Activated T-helper 1 cell treated with Interleukin-2 at 50 U/mL for 16 hours (primary cell): ENCODE measurements at places on chromosomes 2 and 18.

GRCh38 chr18:499776-500631 is 497 bp downstream of the COLEC12 start:
- no peak for DNase-seq

GRCh38 chr2:65549257-65549627 is 116.8 kb upstream of the SPRED2 start:
- DNase-seq = no peak

GRCh38 chr2:39642051-39642718 is 23.5 kb upstream of the TMEM178A start:
- DNase-seq = no peak

DNA sequence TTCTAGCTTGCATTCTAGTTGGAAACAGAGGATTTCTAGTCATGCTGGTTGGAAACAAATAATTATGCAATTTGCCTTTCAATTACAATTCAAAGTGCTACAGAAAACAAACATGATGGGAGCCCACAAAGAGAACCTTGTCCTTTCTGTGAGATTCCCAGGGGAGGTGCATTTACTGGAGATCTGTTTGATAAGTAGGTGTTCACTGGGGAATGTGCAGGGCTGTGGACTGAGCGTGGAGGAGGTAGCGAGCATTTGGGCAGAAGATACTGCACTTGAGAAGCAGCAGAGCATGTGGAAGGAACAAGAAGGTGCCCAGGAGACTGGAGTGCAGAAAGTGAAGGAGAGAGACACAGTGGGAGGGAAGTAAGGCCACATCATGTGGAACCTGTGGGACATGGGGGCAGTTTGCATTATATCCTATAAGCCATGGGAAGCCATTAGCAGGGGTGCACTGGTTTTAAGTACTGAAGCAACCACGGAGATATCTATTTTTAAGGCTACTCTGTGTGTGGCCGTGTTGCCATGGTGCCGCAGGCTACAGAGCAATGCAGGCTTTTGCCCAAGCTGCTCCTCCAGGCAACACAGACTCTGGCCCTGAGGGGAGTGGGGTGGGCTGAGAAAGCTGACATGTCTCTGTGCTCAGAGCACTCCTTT is 154.0 kb downstream of the ANTXR1 start:
- DNase-seq = no peak

DNA sequence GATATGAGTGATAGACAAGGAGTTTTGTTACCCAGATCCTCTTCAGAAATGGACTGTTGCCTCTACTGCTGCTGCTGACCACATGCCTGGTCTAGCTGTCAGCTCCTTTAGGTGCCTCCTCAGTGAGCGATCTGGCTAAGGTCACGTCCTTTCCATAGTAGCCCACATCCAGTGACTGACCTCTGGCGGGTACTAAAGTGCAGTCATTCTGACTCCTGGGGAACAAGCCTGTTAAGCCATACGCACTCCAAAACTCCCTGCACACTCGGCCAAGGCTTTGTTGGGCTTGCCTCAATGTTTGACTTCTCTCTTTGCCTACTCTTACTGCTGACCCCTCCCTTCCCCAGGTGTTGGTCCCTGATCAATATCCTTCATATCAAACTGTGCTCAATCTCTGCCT is 685.2 kb downstream of the IRS1 start:
- DNase-seq = no peak

DNA sequence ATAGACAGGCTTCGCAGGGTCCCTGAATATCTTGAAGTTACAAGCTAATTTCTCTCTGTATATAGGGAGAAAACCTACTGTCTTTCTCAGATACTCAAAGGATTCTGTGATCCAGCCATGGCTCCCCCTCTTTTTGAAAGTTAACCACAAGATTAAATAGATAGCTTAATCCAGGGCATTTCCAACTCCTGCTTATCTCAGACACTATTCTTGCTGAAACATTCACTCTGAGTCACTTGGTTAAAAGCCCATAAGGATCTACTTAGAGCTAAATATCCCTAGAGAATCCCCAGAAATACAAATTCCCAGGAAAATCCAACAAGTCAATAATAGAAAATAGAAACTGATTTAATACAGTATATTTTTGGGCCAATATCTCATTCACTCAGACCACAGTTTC is 179.1 kb upstream of the LYPD1 start:
- DNase-seq = no peak

DNA sequence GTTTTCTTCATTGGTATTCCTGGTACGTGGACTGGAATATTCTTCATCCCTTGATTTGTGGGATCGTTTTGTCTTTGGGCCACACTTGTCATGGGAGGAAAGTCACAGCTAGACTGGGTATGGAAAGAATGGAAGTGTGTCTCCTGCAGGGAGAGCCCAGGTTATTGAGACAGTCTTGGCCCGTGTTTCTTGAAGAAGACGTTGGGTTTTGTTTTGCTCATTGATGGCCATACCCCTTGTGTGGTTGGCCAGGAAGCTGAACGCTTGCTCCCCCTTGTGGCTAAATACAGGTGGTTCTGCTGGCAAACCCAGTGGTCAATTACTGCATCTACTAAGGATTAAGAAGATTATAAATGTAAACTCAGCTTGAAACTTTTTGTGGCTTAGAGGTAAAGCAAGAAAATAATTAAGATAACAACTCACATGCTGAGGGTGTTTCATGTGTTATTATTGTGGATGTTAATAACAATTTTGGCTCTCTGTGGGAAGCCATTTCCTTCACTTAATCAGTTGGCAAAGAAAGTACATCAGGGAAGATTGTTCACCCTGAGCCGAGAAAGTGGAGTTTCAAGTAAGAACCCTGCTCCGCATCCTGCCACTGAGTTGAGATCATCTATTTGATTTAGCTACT is 91.8 kb downstream of the NEDD4L start:
- DNase-seq = no peak

- no peak for DNase-seq
Measured at GRCh38 chr2:23606968-23607367, 222.0 kb downstream of the KLHL29 start.

GRCh38 chr2:28162564-28162963 is 230.1 kb upstream of the FOSL2 start:
- DNase-seq = no peak

- no peak for DNase-seq
Measured at GRCh38 chr2:28428486-28428885, 35.8 kb downstream of the FOSL2 start.

- no peak for DNase-seq
Measured at GRCh38 chr18:11019295-11020105, 129.9 kb downstream of the PIEZO2 start.

DNA sequence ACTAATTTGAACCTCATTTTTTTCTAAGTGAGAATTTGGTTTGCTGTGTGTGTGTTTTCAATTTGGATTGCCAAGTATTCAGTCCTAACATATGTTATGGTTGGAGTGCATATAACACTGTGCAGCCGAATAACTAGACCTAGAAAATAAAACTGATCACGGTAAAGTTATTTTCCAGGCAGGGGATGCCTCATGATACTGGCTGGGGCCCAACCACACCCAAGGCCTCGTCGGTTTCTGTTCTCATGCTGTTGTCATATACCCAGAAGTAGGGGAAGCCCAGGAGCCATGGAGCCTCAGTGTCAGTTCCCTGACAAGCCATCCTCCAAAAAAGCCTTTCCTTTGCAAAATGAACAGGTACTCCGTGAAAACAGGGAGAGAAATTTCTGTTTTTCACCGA is 160.2 kb downstream of the GBX2 start:
- no peak for DNase-seq

GRCh38 chr2:224389317-224389716 is 12.6 kb downstream of the FAM124B start:
- DNase-seq = no peak

DNA sequence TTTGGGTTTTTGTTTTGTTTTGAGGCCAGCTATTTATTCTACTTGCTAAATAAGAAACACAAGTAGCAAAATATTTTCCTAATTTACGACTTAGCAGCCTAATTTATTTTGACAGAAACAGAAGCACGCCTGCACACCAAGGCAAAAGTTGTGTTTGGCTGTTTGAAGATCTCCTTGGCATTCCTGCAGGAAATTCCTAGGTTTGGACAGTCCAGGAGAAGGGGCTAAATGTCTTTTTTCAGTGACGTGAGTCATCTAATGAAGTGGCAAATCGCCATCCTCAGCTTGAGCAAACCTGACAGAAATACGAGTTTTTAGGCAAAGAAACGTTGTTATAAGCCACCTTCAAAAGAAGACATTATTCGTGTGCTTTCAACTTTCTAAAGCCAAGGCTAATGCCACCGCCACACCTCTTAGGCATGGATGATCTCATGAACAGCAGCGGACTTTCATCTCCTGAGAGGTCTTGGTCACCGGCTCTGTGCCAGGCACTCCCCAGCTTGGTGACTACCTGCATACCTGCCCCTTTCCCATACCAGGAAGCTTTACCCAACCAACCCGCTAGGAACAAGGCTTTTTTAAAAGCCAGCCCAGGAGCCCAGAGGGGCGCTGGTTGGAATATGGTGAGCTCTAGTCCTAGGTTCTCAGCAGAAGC is 30.9 kb downstream of the STK39 start:
- DNase-seq = no peak

GRCh38 chr2:62467100-62467474 is 38.9 kb downstream of the TMEM17 start:
- DNase-seq = no peak

- no peak for DNase-seq
Measured at GRCh38 chr2:102310964-102311640, at the start of gene IL1RL1. IL1RL1 (plus strand) TSS chr2:102311563; CDS start chr2:102338265, 26,702 bp downstream.
